ENCODE measurements at places on chromosomes 3 and 15.
A peak's percentile ranks its signal among the peaks of the same experiment; 100 is the strongest.

DNA sequence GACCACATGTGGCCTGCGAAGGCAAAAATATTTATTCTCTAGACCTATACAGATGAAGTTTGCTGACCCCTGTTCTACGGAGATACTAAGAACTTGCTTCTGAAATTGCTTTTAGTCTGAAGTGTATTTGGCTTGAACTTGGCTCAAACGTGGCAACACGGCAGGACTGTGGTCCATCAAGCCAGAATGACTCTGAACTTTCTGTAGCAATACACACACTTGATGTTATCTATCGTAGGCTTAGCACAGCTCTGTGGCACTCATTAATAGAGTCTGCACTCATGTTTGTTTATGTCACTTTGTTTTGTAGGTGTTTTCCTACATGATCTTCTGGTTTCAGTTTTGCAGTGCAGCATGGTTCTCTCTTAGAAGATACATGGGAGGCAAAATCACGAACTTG, 298.1 kb downstream of the ADAMTS17 start:
- no peak for DNase-seq

GRCh38 chr15:98740295-98740694, 92.0 kb downstream of the IGF1R start:
- DNase-seq: no peak

GRCh38 chr15:98292442-98293240, 332.1 kb downstream of the ARRDC4 start:
- peak; percentile 16 for DNase-seq

DNA sequence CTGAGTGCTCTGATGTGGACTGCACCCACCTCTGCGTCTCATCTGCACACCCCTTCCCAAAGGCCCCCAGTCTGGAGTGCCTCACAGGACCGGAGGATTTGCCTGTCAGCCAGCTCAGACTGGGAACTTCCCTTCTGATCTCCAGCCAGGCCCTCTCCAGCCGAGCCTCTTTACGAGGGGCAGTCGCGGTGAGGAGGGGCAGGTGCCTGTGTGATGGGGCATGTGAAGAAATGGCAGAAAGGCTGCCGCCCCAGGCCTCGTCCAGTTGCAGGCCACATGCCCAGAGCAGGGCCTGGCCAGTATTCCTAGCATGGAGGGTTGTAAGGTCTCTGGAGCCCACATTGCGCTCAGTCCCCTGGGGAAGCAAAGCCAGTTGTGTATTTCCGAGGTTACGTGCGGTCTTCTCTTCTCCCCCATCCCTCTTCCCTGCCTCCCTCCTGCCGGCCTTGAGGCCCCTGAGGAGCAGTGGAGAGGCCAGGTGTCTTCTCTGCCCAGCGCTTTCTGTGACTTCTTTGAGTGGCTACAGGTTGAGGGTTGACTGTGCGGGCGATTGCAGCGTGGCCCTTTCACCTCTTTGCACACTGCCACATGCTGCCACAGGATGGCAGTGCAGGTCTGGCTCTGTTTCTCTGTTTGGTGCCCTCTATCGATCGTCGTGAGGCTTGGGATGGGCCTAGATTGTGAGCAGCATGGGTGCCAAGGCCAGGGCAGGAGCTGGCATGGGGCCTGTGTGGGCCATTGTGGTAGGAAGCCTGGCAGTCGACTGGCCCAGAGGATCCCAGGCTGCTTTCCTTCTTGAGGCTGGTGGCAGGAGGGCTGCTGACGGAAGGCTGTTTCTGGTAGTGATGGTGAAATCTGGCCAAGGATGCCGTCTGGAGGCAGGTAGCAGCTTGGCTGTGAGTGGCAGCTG, 5.3 kb downstream of the CLK3 start:
- no peak for DNase-seq

GRCh38 chr3:171389491-171389890, 70.7 kb downstream of the TNIK start:
- DNase-seq: no peak

DNA sequence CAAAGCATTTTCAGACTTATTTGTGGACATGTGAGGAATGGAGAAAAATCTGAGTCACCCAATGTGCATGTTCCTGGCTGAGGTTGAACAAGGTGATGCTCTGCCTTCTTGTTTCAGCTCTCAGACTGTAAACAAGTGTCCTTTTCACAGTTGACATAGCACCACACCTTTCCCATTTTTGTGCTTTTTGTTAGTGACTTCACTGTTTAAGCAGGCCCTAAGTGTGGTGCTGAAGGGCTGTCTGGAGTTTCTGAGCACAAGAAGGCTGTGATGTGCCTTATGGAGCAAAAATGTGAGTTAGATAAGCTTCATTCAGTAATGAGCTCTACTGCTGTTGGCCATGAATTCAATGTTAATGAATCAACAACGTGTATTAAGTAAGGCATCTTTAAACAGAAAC, 20.4 kb downstream of the ABI3BP start:
- no peak for DNase-seq

- no peak for DNase-seq
These were observed 746.8 kb upstream of the LMCD1 start for GRCh38 chr3:7754653-7755441.

DNA sequence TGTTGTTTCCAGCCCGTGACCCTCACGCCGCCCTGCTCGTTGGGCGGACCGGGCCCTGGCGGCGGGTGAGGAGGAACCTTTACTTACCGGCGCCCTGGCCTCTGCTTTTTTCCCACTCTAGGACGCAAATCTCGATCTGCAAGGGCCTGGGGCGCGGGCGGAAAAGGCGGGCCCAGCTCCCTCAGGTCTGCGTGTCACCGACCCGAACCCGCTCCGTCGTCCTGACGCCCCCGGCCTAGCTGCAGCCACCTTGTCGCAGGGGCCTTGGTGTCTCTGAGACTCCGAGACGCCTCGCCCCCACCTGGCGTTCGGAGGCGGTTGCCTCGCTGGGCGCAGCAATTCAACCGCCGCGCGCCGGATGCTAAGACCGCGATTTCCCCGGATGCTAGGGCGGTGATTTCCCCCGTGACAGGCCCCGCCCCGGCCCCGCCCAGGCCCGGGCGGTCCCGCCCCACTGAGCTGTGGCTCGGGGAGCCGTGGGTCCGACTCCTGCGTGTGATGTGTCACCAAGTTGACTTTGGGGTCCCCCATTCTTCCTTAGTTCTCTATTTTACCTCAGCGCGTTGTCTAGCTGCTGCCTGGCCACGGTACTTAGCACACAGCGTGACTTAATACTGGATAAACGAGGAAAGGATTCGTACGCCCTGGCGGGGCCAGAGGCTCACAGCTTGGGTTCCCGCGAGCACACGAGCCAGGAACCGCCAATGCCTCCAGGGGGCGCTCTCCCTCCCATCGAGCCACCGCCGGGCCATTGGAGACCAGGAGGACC, at the start of gene RPL39L:
RPL39L (minus strand) TSS at position 371 of the 769 bp plus-strand sequence. CDS start 18,196 bp downstream, outside the sequence.
- peak; percentile 77 for DNase-seq

DNA sequence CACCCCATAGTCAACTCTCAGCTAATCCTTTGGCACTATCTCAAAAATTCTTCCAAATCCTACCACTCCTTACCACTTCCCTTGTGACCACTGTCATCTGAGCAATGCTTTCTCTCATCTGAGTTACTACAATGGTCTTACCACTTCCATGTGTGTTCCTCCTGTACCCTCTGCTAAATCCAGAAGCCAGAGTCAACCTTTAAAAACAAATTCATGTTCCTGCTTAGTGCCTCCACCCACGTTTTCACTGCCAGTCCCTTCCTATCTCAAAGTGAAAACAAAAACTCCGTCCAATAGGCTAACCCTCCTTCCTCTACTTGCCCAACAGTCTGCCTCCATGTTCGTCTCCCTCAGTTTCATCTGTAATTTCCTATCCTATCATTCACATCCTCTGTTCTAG, 109.0 kb downstream of the ADAMTS9 start:
- no peak for DNase-seq

DNA sequence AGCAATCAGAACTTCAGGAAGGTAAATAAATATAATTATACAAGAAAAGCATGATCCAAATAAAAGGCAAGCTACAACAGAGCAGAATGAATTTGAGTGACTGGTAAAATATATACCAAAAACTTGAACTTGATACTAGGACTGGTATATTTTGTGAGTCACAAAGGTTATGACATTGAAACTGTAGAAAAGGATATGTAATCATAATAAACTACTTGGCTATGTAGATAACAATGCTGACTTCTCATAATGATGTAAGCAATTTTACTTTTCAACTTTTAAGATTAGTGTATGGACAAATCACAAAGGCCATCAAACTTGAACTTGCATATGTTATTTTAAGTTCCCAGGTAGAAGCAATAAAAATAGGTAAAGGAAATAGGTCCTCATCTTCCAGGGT, 384.5 kb upstream of the NECTIN3 start:
- no peak for DNase-seq

- no peak for DNase-seq
These were observed 57.0 kb upstream of the NR2E3 start for GRCh38 chr15:71753346-71753745.

GRCh38 chr3:13133471-13133981, 60.3 kb upstream of the IQSEC1 start:
- no peak for DNase-seq

GRCh38 chr3:82038556-82038955, 277.1 kb upstream of the GBE1 start:
- peak; percentile 1 for DNase-seq

GRCh38 chr15:64045774-64046420, 388 bp downstream of the DAPK2 start:
- DNase-seq: no peak

GRCh38 chr3:32288819-32289218, 50.3 kb downstream of the CMTM8 start:
- DNase-seq: no peak

DNA sequence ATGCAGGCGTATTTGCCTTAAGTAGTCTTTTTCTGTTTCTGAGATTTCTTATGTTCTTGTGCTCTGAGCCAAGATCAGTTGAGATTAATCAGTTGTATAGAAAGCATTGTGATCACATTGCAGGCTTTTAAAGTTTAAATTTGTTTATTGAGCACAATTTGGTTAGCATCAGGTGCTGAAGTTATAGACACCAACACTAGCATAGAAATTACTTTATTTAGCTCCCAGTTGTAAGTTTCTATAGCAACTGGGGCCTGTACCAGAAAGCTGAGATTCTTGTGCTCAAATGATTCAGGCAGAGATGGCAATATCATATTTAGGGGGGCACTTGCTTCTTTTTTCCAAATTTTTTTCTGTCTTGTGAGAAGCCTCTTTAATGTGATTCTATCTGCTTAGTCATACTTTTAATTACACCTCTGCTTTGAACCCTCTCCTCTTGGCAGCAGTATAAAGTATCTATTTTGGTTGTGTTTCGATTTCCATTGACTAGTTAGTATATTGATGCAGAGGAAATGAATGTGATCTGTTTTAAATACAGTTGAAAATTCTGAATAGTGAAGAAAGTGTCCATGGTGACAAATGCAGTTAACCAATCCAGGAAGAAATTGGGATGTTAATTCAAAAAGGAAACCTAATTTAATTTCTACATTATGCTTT, 241.7 kb upstream of the GBE1 start:
- no peak for DNase-seq

GRCh38 chr15:67198157-67198754, 56.2 kb downstream of the AAGAB start:
- no peak for DNase-seq

- no peak for DNase-seq
These were observed 694.7 kb downstream of the ZNF385D start for GRCh38 chr3:21056293-21056692.

All from NCI-H1417 treated with DMSO at 0.1 percent for 48 hours (cell line).